ENCODE measurements at places on chromosomes 1 and 21.

DNA sequence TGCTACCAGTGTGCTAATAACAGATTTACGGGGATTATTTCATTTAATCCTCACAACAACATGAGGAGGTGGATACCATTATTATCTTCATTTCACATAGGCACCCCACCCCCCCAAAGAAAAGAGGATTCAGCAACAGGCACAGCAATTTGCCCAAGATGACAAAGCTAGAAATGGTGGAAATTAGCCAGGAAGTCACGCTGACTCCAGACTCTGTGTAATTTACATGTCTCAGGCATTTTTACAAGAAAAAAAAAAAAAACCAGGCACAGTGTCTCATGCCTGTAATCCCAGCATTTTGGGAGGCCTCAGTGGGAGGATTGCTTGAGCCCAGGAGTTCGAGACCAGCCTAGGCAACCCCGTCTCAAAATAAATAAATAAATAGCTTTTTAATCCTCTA, 37.5 kb upstream of the PRDM2 start:
- DNase-seq, result no peak

DNA sequence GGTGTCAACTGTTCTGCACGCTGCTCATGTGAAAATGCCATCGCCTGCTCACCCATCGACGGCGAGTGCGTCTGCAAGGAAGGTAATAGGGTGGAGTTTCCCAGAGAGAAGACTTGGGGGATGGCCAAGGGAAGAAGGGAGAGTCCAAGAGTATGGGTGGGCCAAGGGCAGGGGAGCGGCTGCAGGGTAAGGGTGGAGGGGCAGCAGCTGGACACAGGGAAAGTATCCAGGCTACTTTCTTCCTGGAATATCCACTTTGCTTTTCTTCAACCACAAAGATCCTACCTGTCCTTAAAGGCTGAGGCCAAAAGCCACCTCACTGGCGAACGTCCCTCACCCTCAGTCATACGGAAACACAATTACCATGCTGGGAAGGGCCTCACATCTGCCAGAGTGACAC, 11.5 kb upstream of the LRRC71 start:
- no peak for DNase-seq

DNA sequence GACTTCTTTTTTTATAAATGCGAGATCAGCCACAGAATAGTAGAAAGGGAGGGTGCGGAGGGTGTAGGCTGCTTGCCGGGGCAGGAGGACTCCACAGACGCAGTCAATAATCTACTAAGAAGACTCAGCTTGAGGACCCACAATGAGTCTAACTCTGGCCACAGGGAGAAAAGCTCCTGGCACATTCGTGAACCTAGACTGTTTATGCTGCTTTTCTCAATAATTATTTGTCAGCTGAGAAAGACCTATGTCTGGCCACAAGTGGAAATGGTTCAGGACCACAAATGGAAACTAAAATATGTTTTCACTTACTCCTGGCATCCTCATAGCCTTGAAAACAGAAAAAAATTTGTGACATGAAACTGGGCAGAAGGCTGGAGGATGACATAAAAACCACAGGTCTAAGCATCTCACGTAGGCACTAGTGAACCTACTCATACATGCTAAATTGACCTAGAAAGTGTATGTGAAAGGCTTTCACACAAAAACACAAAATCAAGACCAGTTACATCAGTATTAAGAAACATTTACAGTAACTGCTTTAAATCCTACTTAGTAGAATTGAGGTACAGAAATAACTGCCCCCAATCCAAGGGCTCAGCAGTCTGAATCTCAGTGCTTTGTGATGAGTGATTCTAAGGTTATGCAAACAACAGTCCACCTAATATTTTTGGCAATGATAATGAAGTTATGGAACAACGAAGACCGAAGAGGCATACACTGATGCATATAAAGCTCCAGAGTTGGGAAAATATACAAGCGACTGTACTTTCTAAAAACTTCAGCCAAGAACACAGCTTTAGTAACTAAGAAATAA, 159.5 kb downstream of the SLC45A1 start:
- no peak for DNase-seq

GRCh38 chr1:40748841-40749718, 34.5 kb upstream of the KCNQ4 start:
- no peak for DNase-seq

DNA sequence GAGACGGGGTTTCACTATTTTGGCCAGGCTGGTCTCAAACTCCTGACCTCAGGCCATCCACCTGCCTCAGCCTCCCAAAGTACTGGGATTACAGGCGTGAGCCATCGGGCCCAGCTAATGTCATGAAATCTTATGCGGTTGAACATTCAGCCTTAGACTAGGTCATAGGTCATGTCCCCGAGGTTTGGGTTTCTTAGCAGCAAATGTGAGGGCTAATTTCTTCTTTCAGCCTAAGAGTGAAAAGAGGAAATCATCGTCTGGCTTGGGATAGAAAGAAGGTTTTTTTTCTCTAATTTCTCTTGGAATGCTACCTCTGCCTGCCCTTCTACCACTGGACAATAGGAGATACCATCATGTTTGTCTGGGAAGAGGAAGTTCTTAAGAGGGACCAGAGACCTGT, 18.0 kb upstream of the PIK3CD start:
- DNase-seq, result no peak

GRCh38 chr1:231919886-231920285, 293.3 kb downstream of the DISC1 start:
- peak; percentile 59 for DNase-seq

DNA sequence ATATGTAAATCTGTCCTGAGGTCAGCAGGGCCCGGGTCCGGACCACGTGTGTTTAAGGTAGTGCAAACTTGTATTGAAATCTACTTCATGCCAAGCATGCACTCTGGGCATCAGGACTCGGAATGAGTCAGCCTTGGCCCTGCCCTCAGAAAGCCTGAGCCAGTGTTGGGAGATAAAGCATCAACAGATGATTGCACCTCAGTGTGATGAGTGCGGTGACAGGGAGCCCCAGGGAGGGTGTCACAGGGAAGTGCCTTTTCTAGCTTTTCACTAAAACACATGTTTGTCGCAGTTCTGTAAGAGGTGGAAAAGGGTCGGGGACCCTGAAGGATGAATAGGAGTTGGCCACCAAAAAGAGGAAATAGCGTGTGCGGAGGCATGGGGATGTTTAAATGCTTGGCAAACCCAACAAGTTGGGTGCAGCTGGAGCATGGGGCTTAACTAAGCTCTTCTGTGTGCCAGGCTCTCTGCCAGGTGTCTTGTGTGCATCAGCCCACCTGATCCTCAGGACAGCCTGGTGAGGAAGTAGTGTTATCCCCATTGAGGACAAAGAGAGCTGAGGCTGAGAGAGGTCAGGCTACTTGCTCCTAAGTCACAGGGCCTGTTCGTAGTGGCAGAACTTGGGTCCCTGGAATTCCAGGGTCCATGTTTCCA, 48.2 kb upstream of the EPB41 start:
- no peak for DNase-seq

DNA sequence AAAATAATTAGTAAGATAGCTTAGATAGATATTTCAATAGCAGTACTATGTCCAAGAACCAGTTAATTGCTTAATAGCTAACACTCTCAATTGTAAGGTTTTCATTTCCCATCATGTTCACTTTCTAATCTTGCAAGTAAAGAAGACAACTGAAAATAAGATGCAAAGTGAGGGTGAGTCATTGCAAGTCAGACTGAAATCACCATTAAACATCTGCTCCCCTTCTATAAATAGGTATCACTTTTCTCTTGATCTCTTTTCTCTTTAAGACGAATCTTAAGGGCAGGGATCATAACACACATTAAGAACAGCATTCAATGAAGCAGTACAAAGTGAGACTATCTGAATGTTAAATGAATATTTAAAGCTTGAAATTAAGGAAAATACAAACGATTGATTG, 40.4 kb downstream of the UBR4 start:
- DNase-seq, result no peak

DNA sequence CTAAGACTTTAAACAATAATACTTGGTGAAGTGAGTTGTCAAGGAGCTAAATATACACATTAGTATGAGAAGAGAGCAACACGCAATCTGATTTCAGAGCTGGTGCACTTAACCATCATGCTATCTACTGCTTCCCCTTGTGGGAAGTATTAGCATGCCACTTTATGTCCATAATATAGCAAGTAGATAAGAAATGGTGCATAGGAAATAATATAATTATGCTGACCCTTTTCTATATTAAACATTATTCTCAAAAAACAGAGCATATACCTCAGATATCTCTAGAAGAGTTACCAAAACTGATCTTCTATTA, 63.4 kb downstream of the MAGI3 start:
- DNase-seq, result no peak

GRCh38 chr1:33390542-33390941, 40.4 kb downstream of the PHC2 start:
- no peak for DNase-seq

DNA sequence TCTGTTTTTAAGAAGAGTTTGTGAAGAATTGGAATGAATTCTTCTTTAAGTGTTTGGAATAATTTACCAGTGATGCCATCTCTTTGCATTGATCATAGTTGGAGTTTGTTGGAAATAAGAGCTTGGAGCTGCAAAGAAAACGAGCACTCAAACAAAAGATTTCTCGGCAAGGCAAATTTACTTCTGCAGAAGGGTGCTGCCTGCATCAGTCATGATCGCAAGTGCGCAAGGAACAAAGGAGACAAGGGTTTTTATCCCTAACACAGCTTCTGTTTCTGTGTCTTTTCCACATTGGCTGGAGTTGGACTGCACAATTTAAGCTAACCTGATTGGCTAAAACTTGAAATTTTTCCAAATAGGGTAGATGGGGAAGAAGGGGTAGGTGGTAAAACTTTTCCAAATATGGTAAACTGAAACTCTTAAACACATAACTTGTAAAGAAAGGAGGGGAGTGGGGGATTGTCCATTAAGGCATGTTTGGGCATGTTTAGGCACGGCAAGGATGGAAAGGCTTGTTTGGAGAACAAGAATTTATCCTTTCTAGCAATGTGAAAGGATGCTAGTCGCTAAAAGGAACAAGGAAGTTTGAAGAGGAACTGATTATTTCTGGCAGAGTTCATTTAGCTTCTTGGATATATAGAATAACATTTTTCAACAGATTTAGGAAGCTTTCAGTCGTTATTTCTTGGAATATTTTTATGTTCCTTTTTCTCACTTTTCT, 3.5 kb upstream of the AADACL4 start:
- DNase-seq, result no peak

DNA sequence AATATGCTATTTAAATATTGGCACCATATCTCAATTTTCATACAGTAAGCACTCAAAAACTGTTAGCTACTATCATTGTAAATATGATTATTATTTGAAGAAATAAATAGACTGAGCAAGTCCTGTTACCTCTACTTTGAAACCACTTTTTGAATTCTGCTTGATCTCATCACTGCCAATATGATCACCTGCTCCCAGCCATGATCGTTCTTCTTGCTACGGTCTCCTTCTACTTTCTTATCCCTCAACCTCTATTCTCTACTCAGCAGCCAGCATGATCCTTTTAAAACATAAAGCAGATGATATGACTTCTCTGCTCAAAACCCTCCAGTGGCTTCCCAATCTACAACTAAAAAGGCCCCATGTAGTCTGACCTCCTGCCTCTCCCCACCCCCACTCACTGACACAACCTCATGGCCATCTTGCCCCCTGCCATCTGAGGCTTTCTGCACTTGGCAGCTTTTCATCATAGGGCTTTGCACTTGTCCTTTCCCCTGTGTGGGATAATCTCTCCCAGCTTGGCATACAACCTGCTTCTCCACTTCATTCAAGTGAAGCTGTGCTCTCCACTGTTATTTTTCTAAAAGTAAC, 27.2 kb downstream of the CD34 start:
- peak; percentile 15 for DNase-seq

DNA sequence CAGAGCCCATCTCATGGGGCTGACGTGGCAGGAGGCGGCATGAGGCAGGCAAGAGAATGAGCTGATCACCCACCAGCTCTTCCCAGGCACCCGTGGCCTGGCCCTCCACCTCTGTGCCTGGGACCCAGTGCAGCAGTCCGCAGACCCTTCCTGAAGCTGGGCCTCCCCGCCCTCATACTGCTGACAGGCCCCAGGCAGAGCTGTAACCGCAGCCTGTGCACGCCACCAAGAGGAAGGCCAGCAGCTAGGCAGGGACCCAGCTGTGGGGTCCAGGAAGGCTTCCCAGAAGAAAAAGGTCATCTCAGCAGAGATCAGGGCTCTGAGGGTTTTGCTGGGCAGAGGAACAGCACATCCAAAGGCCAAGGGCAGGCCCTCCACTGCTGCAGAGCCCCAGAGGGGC, 9.8 kb upstream of the MTFR1L start:
- DNase-seq, result no peak

- DNase-seq, result no peak
These were observed 66.5 kb downstream of the TSEN15 start for GRCh38 chr1:184118046-184118445.
